ENCODE measurements at places on chromosomes 11 and 22. TPM values are rescaled to one million over a fixed set of nuclear protein-coding genes. Genes with fewer than 3 reads are reported as not detected.
A peak's percentile ranks its signal among the peaks of the same experiment; 100 is the strongest.

DNA sequence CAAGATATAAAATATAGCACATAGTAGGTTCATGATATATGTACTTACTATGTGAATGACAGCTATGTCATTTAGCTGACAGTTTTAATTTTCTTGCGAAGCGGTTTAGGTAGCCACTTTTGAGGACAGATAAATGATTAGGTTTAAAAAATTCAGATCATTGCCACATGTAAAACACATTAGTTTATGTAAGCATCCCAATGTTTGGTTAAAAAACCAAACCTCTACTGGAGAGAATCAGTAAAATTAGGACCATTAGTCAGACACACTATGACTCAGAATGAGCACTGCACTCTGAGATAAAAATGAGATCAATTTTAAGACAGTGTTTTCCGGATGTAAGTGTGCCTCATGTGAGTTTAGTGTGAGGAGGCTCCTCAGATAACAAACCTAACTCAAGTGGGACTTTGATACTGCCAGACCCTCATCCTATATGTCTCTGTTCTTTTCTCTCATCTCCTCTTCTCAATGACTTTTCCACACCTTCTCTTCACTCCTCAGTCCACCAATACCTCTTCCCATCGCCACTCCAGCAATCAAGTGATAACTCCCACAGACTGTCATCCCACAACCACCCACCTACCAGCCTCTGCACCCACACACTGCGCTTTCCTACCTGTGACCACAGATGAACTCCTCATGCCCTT lies 6.8 kb upstream of the OR2AT4 start:
- no peak for DNase-seq

- peak; percentile 83 for DNase-seq
Measured at GRCh38 chr11:67351275-67352005, 1.9 kb downstream of the POLD4 start.

DNA sequence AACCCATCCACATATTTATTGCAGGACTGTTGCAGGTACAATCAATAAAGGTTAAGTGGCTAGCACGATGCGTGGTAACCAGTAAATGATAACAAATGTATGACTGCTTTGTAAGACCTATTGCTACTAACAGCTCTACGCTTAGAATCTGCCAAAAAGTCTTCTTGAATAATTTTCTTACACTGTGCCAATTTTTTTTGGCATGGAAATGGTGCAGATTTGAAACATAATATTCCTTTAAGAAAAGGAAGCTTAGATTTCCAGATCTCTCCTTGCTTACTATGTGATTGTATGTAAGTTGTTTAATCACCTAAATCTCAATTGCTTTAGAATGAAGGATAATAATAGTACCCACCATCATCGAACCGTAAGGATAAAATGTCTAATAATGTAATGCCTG lies 192.0 kb downstream of the LRRC4C start:
- no peak for DNase-seq

GRCh38 chr11:130834886-130835285 lies 81.4 kb downstream of the SNX19 start:
- no peak for DNase-seq

Gene NNMT
- 2.4 TPM for total RNA-seq

GRCh38 chr22:32699001-32699582 lies 102.4 kb upstream of the TIMP3 start:
- DNase-seq = no peak

Gene TIGD3
- total RNA-seq = 3.2 TPM

Gene SMTN
- 71.0 TPM for total RNA-seq

GRCh38 chr22:50683994-50684371 lies 11.4 kb downstream of the SHANK3 start:
- peak; percentile 19 for DNase-seq

- peak; percentile 84 for DNase-seq
Measured at GRCh38 chr11:64870176-64870892, 8.1 kb downstream of the EHD1 start.

- peak; percentile 73 for DNase-seq
Measured at GRCh38 chr11:116217006-116217405, 555.8 kb downstream of the BUD13 start.

DNA sequence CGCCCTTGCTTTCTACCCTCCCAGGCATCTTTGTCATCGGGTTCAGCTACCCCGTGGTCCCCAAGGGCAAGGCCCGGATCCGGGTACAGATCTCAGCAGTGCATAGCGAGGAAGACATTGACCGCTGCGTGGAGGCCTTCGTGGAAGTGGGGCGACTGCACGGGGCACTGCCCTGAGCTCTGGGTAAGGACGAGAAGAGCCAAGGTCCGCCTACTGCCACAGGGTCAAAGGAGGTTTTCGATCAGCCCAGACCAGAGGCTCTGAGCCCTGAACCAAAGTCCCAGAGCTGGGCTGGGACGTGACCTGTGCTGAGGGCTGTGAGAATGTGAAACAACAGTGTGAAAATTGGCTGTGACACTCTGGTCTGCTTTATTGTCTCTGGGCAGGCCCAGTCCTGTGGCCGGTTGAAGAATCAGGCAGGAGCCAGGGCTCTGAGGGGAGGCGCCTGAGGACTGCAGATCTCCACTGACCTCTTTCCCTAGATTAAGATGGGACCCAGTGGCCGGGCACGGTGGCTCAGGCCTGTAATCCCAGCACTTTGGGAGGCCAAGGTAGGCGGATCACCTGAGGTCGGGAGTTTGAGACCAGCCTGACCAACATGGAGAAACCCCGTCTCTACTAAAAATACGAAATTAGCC lies 6.5 kb upstream of the GALR3 start:
- DNase-seq = no peak

DNA sequence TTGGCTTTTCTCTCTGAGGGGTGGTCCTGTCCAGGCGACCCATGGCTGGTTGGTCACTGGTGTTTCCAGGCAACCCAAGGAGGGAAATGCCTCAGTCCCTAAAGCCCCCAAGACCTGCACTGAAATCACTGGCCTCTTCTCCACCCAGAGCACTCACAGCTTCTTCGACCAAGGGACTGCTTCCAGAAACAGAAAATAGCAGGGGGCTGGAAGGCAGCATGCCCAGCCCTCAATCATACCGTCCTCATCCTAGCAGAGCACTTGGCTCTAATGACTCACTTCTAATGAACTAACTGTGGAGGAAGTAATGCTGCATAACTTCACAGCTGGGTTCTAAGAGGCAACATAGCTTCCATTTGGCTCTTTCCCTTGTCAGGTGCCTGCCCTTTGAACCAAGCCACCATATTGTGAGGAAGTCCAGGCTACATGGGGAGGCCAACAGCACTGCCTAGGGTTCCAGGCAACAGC lies 27.6 kb downstream of the DKK3 start:
- no peak for DNase-seq

GRCh38 chr22:38327805-38328204 lies 10.6 kb upstream of the CSNK1E start:
- no peak for DNase-seq

GRCh38 chr11:85724748-85725465 lies 38.9 kb upstream of the CCDC89 start:
- no peak for DNase-seq

Gene SCO2
- total RNA-seq = 3.0 TPM

DNA sequence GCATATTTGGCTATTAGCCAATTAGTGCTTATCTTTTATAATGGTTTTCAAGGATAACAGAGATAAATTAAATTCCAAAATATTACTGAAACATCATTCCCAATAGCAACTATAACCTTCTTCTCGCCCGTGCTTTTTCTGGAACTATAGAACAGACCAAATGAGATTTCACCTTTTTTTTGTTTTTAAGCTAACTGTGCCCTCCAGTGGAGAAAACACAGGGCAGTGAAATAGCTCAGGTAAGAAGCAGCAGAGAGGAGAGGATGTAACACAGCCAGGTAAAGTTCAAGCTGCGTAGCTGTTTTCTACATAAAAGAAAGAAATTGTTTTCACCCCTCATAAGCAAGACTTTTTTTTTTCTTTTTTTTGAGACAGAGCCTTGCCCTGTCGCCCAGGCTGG lies 28.2 kb downstream of the HSD17B12 start:
- DNase-seq = no peak

Gene NFAM1
- not detected for total RNA-seq

DNA sequence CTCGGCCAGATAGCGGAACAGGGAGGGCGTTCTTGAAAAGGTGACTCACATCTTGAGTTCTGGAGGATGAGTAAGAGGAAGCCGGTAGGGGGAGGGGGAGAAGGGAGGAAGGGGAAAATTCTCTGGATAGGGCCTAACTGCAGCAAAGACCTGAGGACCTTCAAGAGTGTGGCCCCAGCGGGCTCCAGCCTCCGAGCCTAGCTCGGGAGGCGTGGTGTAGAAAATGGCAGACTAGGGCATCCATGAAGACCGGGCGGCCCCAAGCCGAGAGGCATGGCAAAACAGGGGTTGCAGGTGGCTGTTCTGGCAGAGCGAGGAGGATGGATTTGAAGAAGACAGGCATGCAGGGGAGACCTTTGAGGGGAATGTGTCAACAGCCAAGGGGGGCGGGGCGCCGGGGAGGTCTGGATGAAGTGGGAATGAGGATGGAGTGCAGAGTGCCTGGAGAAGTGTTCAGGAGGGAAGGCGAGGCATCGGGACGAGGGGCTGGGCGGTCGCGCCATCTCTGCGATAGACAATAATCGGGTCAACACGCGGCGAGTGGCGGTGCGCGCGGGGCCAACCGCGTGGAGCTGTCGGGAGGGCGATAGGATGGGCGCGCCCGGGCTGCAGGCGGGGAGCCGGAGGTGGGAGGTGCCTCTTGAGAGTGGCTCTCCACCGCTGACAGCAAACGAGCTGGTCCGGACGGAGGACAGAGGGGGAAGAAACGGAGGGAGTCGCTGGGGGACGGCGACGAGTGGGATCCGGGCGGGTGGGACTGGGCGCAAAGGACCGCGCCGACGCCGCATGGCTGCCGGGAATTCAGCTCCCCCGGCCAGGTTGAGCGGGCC lies 40.0 kb upstream of the CREB3L1 start:
- peak; percentile 65 for DNase-seq

DNA sequence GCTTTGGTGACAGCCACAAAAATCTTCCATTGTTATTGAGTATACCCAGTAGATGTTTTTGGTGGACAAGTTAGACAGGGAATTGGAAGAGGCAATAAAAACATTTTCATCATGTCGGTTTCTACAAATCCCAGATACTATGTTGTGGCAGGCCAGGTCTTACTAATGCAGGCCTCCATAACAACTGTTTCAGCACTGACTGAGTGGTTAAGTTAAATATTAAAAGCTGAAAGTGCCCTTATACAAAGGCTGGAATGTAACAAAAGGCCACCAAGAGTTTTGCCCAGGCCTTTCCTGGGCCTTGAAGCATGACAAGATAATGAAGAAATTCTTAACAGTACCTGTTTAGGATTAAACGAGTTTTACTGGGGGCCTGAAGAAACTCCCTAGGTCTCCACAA lies 29.3 kb downstream of the DMC1 start:
- peak; percentile 30 for DNase-seq

DNA sequence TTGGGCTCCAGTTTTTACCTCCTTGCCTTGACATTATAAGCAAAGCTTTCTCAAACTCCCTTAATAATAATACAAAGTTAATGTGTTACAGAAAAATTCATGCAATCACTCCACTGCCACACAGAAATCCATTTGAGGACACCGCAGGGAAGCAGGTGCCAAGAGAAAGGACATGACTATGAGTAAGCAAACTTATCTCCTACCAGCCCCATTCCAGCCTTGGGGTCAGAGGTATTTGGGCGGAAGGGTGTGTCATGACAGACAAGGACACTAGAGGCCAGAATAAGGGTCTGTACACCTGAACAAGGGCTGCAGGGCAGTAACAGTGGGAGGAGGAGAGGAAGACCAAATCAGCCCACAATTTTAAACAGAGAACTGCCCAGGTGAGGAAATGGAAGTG lies 5.9 kb downstream of the GNG3 start:
- peak; percentile 86 for DNase-seq

DNA sequence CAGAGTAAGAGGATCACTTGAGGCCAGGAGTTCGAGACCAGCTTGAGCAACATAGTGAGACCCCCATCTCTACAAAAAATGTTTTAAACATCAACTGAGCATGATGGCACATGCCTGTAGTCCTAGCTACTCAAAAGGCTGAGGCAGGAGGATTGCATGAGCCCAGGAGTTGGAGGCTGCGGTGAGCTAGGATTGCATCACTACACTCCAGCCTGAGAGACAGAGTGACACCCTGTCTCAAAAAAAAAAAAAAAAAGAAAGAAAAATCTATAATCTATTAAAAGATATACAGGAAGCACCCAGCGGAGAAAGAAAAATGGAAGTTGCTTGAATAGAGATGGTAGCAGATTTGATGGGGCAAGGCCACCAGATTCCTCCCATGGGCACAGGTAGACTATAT lies 61.8 kb downstream of the FAM83F start:
- DNase-seq = no peak

GRCh38 chr22:48043581-48043980 lies 1281.1 kb downstream of the TBC1D22A start:
- no peak for DNase-seq

DNA sequence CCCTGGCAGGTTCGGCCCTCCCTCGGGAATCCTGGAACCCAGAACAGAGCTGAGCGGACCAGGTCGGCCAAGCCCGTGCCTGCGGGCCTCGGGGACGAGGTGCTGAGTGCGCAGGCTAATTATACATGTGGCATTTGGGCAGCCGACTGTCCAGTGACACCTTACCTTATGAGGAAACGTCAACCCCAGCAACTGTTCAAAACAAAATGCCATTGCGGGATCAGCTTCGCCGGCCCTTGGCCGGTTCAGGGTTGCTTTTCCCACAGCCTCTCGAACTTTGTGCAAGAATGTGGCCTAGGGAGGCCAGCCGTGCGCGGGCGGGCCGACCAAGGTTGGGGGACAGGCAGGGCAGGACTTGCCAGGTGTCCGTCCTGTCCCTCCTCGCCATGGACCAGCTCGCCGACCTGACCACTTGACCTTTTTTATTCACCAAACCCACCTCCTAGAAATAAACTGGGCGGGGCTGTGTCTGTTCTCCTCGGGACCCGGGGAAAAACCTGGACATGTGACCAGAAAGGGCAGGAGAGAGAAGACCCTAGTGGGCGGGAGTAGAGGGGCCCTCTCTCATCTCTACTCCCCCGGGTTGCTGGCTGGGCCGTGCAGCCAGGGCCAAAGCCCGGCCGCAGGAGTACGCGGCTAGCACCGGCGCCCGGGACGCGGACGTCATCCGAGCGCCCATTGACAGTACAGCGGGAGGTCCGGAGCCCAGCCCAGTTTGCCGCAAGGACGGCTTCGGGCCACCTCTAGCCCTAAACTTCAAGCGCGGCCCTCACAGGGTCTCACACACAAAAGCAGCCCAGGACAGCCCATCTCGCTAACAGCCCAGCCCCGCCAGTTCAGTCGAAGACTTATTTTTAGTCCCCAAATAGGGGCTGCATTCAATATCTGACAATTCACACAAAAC lies 134.3 kb upstream of the C11orf58 start:
- DNase-seq = peak; percentile 44

Gene NPAS4
- not detected for total RNA-seq
